ENCODE measurements at places on chromosomes 7 and 10. TPM values are rescaled to one million over a fixed set of nuclear protein-coding genes. Genes with fewer than 3 reads are reported as not detected.
A peak's percentile ranks its signal among the peaks of the same experiment; 100 is the strongest.

YAE1 gene
- 19.3 TPM for total RNA-seq

NUTM2A gene
- total RNA-seq = 1.2 TPM

PTPRZ1 gene
- 0.38 TPM for total RNA-seq

ASZ1 gene
- not detected for total RNA-seq

TBC1D12 gene
- 19.4 TPM for total RNA-seq

CCNY gene
- total RNA-seq = 72.0 TPM

MAT1A gene
- not detected for total RNA-seq

METTL27 gene
- total RNA-seq = 2.2 TPM

MAPK8 gene
- 57.1 TPM for total RNA-seq

OR2A1 gene
- not detected for total RNA-seq

DOCK4 gene
- total RNA-seq = 44.9 TPM

DNA sequence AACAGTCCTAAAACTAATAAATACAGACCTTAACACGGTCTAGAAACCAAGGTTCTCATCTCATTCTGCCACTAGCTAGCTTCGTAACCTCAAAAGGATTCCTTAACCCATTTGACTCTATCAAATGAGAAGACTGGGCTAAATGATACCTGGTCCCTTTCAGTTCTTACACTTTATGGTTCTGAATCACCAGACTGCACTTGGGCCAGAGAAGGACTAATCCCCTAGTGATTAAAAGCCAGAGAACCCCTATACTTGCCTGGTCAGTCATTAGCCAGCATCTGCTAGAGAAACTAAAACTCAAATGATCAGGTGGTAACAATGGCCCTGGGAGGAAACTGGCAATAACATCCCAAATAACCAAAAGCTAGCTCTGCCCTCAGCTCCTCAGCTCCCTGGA is 16.8 kb downstream of the TMEM243 start:
- no peak overlapping the region for H3K27ac ChIP-seq
- no peak overlapping the region for H3K4me3 ChIP-seq
- H3K4me1 ChIP-seq = no peaks in the 10 kb centered on the region
- H3K36me3 ChIP-seq = peaks cover 50% of the 10 kb centered on the region

GRCh38 chr7:134593530-134594392 is 44.9 kb downstream of the AKR1B15 start:
- no peak overlapping the region for H3K4me3 ChIP-seq
- no peak for DNase-seq
- H3K36me3 ChIP-seq = no peaks in the 10 kb centered on the region
- H3K27me3 ChIP-seq = peaks cover 13% of the 10 kb centered on the region
- H3K27ac ChIP-seq = peak overlapping the region; percentile 87
- peaks cover 10% of the 10 kb centered on the region for H3K4me1 ChIP-seq

GRCh38 chr7:80275192-80275605 is 140.6 kb downstream of the GNAI1 start:
- H3K36me3 ChIP-seq = no peaks in the 10 kb centered on the region
- H3K27me3 ChIP-seq = no peaks in the 10 kb centered on the region
- H3K27ac ChIP-seq = peak overlapping the region; percentile 24
- H3K4me1 ChIP-seq = peaks cover 48% of the 10 kb centered on the region
- no peak overlapping the region for H3K4me3 ChIP-seq

- H3K36me3 ChIP-seq = peaks cover 16% of the 10 kb centered on the region
- H3K4me3 ChIP-seq = peak overlapping the region; percentile 97
- no peak for DNase-seq
- peaks cover 49% of the 10 kb centered on the region for H3K4me1 ChIP-seq
- H3K27me3 ChIP-seq = no peaks in the 10 kb centered on the region
Observed at GRCh38 chr10:103397191-103397825, 882 bp downstream of the PDCD11 start.

DNA sequence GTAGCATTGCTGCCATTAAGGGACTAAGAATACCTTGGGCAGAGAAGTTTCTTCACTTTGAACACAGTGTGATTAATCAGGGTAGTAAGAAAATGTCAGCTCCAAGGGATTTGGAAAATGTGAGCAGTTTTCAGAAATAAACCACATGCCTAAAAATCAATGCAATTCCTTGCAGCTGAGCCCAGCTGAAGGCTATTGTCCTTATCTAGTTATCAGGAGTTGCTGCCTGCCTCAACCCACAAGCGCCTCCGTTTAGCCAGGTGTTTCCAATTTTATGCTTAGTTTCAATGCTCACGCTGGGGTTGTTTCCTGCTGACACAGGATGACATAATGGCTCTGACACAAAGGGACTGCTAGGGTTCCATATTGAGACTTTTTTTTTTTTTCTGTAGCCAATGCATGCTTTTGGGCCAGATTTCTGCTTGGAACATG is 132.3 kb upstream of the ANK3 start:
- peaks cover 30% of the 10 kb centered on the region for H3K4me1 ChIP-seq
- no peaks in the 10 kb centered on the region for H3K27me3 ChIP-seq
- no peak overlapping the region for H3K27ac ChIP-seq
- no peak for DNase-seq
- H3K4me3 ChIP-seq = no peak overlapping the region
- H3K36me3 ChIP-seq = no peaks in the 10 kb centered on the region

DNA sequence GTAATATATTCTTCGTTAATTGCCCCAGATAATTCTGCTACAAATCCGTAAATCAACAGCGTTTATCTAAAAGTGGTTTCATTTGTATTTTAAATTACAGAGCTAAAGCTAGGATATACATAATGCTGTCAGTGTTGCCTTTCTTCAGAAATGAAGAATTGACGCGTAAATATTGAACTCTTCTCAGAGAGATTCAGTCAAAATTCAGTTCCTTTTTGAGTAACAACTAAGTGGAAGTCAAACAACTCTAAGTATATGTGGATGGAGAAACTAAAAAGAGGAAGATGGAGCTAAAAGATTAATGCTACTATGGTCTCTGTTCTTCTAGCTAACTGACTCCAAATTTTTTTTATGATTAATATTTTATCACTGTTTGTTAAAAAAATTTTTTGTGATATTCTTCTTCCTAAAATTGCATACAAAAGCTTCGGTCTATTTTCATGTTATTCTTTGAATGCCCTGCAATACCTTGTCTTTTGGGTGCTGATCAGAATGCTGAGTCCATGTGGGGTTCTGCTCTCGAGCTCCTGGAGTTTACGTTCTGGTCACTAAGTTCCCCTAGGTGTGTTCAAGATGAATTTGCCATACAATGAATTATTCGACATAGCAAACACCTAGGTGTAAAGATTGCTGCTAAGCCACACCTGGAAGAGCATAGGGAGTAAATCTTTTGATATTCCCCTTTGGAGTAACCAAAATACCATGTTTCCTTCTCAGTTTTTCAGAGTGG is 20.7 kb downstream of the MDFIC start:
- H3K27me3 ChIP-seq = no peaks in the 10 kb centered on the region
- H3K4me1 ChIP-seq = peaks cover 19% of the 10 kb centered on the region
- no peak overlapping the region for H3K27ac ChIP-seq
- H3K36me3 ChIP-seq = peaks cover 25% of the 10 kb centered on the region

DNA sequence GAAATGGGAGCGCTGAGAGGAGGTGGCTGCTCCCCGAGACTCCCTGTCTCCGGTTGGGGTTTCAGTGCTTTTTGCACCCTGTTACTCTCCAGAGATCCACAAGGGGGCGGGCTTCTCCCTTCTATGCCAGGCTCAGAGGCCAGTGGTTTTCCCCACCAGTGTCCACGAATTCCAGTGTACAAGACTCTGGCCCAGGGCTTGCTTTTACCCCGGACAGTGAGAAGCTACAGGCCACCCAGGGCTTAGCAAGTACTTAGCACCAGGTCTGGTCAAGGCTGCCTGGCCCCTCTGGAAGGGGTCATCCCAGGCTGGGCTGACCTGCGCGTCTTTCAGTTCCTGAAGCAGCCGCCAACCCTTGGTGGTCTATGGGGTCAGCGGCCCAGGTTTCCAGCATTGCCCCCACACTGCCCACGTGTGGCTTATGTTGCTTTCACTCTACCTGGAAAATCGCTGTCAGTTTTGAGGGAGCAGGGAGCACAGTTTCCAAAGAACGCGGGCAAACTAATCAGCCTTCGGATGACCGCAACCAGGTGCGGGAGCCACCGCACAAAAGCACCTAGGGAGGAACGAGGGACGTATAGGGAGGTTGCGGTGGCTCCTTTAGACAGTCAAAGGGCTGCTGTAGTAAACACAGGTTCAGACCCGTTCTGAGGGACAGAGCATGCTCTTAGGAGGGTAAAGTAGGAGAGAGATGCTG is 6.8 kb downstream of the CYP26A1 start:
- DNase-seq = peak; percentile 87
- H3K27me3 ChIP-seq = peaks cover 12% of the 10 kb centered on the region
- peak overlapping the region; percentile 8 for H3K27ac ChIP-seq
- peaks cover 21% of the 10 kb centered on the region for H3K4me1 ChIP-seq
- no peaks in the 10 kb centered on the region for H3K36me3 ChIP-seq

DNA sequence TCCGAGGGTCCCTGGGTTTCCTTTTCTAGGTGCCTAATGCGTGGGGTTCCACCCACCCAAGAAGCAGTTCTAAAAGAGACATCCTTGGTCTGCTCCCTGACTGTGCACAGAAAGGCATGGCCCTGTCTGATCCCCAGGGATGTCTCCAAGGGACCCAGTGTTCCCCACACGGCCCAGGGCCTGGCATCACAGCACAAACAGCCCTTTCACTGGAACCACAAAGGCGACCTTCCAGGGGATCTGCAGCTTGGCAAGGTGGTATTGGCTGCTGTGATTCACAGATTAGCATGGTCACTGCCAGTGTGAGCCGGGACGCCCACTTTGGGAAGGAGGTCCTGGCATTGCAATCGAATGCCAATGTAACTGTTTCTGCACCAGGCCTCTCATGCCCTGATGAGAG is 6.4 kb downstream of the KCNMA1 start:
- H3K4me1 ChIP-seq = peaks cover 92% of the 10 kb centered on the region
- H3K4me3 ChIP-seq = no peak overlapping the region
- no peaks in the 10 kb centered on the region for H3K27me3 ChIP-seq
- no peaks in the 10 kb centered on the region for H3K36me3 ChIP-seq
- DNase-seq = no peak

DNA sequence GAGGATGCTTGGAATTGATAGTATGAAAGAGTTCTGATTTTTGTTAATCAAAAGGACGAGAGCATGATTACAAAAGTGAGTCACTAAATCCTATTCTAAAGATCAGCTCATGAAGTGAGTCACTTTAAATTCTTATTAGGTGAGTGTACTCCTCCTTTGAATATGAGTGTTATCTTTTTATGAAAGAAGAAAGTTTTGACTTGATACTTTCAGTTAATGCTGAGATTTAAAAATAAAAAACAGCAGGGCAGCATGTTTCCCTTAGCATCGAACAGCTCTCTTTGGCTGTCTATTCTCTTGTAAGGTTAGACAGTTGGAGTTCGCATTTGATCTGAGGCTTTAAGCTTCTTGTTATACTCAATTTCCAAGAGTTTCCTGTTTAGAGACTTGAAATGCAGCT is 222.0 kb downstream of the TWIST1 start:
- no peak for DNase-seq
- peaks cover 11% of the 10 kb centered on the region for H3K4me1 ChIP-seq
- no peaks in the 10 kb centered on the region for H3K27me3 ChIP-seq
- H3K36me3 ChIP-seq = no peaks in the 10 kb centered on the region
- H3K27ac ChIP-seq = no peak overlapping the region

- H3K4me3 ChIP-seq = no peak overlapping the region
- peaks cover 16% of the 10 kb centered on the region for H3K4me1 ChIP-seq
- DNase-seq = no peak
- peak overlapping the region; percentile 75 for H3K27ac ChIP-seq
- no peaks in the 10 kb centered on the region for H3K27me3 ChIP-seq
Observed at GRCh38 chr10:63273577-63273976, 140.4 kb downstream of the NRBF2 start.

- H3K4me1 ChIP-seq = peaks cover 87% of the 10 kb centered on the region
- peak overlapping the region; percentile 23 for H3K4me3 ChIP-seq
- H3K36me3 ChIP-seq = peaks cover 5% of the 10 kb centered on the region
- peak overlapping the region; percentile 80 for H3K27ac ChIP-seq
- no peaks in the 10 kb centered on the region for H3K27me3 ChIP-seq
Observed at GRCh38 chr10:17669185-17669872, 25.4 kb downstream of the STAM start.

DNA sequence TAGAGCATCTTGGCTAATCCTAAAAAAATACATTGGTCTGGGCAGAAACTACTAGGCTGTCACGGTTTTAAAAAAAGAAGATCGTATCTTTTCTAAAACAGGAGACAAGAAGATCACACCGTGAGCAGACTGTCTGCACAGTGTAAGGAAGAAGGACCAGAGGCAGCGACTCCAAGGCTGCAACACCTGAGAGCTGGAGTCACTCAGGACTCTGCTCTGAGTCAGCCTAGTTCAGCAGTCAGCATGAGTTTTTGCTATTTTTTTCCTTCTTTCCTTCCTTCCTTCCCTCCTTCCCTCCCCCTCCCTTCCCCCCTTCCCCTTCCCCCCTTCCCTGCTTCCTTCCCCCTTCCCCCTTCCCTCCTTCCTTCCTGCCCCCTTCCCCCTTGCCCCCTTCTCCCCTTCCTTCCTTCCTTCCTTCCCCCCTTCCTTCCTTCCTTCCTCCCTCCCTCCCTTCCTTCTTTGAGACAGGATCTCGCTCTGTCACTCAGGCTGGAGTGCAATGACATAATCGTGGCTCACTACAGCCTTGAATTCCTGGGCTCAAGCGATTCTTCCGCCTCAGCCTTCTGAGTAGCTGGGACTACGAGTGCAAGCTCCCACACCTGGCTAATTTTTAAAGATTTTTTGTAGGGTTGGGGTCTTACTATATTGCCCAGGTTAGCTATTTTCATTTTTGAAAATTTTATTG is 24.4 kb downstream of the BAG3 start:
- H3K4me1 ChIP-seq = peaks cover 40% of the 10 kb centered on the region
- no peak overlapping the region for H3K27ac ChIP-seq
- DNase-seq = no peak
- peaks cover 50% of the 10 kb centered on the region for H3K36me3 ChIP-seq
- no peaks in the 10 kb centered on the region for H3K27me3 ChIP-seq

- H3K36me3 ChIP-seq = no peaks in the 10 kb centered on the region
- peak overlapping the region; percentile 8 for H3K27ac ChIP-seq
- H3K27me3 ChIP-seq = peaks cover 53% of the 10 kb centered on the region
Observed at GRCh38 chr10:59708816-59709394, 745 bp downstream of the SLC16A9 start.

- DNase-seq = no peak
- no peaks in the 10 kb centered on the region for H3K36me3 ChIP-seq
- H3K4me1 ChIP-seq = peaks cover 6% of the 10 kb centered on the region
- H3K4me3 ChIP-seq = no peak overlapping the region
Observed at GRCh38 chr10:129914153-129914855, 49.8 kb downstream of the EBF3 start.

Measured in osteocyte (in vitro differentiated cells).